AG10803 (cell line): ENCODE measurements at places on chromosomes 16 and 17.

- DNase-seq, result no peak
These were observed 6.4 kb downstream of the ATP1B2 start for GRCh38 chr17:7656958-7657609.

- DNase-seq, result no peak
These were observed 191.0 kb downstream of the TANC2 start for GRCh38 chr17:63156986-63157385.

GRCh38 chr16:77090062-77090461, 100.9 kb upstream of the MON1B start:
- DNase-seq, result no peak

- DNase-seq, result peak; percentile 74
These were observed 13.9 kb downstream of the HAGH start for GRCh38 chr16:1812732-1813163.

GRCh38 chr16:68404736-68405345, 43.5 kb downstream of the SMPD3 start:
- no peak for DNase-seq

- DNase-seq, result no peak
These were observed 8.8 kb downstream of the MLYCD start for GRCh38 chr16:83907631-83908250.

GRCh38 chr17:50563092-50563511, 2.6 kb downstream of the CACNA1G start:
- DNase-seq, result no peak

- no peak for DNase-seq
These were observed 219.5 kb downstream of the MSI2 start for GRCh38 chr17:57475796-57476195.

GRCh38 chr17:7862692-7863437, 5.1 kb downstream of the CYB5D1 start:
- DNase-seq, result peak; percentile 48

GRCh38 chr17:71505200-71505599, 615.6 kb upstream of the SOX9 start:
- peak; percentile 86 for DNase-seq

DNA sequence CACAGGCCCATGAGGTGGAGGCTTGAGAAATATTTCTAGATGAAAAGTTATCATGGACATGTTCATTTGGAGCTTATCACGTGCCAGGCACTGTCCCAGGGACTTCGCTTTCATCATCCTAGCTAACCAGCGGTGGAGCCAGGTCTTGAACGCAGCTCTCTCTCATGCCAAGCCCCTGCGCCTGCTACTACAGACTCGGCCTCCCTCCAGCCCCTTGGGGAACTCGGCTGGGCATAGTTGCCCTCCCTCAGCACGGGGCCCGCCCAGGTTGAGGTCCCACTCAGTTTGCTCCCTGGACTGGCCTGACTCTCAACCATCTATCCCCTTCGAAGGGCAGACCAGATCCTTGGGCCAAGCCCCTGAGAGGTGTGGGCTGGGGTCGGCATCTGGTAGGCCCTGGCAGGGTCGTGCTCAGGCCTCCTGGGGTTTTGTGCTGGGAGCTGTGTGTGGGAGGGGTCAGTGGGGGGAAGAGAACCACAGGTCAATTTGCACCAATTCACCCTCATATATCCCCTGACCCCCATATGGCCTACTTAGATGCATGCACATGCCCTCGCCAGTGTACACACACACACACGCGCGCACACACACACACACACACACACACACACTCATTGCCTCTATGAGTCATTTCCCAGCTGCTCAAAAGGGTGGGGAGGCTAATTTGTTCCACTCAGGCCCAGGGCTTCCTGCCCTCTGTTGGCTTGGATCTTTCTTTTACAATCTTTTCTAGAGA, 12.1 kb upstream of the SCN4A start:
- DNase-seq, result peak; percentile 94

DNA sequence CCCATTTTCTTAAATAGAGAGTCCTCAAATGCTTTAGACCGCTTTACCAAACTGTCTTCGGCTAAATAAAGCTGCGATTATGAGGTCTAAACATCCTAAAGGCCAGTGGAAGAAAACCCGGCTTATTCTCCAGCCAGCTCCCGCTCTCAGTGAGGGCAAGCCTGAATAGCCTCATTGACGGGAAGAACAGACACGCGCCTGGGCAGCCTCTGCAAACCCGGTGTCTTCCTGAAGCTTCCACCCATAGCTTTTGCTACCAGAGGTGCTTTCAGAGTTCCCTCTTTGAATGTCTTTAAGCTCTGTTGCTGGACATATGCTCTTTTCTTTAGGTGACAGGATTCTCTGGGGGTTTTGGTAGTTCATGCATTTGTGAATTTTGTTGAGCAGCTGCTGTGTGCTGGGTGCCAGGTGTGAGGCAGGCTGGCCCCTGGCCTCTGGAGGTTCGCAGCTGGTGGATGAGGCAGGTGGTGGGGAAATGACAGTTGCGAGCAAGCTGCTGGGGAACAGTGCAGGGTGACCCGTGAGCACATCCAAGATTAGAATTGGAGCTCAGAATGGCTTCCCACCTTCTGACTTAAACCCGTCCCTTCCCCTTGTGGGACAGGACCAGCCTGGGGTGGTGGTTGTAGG, 44.7 kb downstream of the CRISPLD2 start:
- DNase-seq, result no peak

GRCh38 chr17:79045842-79046196, 21.9 kb downstream of the C1QTNF1 start:
- DNase-seq, result peak; percentile 67

DNA sequence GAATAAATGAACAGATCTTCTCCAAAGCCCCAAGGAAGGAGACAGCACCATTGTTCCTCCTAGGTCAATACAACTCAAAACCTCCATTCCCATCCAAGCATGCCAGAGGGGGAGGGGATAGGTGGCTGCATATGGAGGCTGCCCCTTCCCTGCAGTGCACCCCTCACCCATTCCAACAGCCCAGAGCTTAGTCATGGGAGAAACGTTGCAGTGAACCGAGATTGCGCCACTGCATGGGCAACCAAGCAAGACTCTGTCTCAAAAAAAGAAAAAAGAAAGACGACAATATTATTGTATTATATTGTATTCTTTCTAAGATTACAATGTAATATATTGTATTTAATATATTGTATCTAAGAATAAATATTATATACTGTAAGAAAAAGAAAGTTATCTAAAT, 36.4 kb upstream of the CD300E start:
- no peak for DNase-seq

- no peak for DNase-seq
These were observed 27.1 kb downstream of the ARHGAP23 start for GRCh38 chr17:38455288-38455915.

GRCh38 chr17:35368081-35368830, 5.2 kb downstream of the SLFN11 start:
- no peak for DNase-seq

DNA sequence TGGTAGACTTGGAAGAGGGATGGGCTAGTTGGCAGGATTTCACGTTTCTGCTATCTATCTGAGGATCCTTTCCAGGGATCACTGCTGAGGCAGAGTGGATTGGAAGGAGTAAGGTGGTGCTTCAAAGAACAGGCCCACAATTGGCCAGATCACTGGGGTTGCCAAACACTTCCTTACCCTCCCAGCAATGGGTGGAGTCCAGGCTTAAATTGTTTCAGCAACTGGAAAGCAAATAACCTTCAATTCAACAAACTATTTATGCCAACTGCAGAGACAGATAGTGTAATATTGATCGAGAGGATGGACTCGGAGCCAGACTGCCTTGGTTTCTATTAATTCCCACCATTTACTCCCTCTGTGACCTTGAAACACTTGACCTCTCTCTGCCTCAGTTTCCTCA, 2.1 kb downstream of the ARRB2 start:
- DNase-seq, result no peak

DNA sequence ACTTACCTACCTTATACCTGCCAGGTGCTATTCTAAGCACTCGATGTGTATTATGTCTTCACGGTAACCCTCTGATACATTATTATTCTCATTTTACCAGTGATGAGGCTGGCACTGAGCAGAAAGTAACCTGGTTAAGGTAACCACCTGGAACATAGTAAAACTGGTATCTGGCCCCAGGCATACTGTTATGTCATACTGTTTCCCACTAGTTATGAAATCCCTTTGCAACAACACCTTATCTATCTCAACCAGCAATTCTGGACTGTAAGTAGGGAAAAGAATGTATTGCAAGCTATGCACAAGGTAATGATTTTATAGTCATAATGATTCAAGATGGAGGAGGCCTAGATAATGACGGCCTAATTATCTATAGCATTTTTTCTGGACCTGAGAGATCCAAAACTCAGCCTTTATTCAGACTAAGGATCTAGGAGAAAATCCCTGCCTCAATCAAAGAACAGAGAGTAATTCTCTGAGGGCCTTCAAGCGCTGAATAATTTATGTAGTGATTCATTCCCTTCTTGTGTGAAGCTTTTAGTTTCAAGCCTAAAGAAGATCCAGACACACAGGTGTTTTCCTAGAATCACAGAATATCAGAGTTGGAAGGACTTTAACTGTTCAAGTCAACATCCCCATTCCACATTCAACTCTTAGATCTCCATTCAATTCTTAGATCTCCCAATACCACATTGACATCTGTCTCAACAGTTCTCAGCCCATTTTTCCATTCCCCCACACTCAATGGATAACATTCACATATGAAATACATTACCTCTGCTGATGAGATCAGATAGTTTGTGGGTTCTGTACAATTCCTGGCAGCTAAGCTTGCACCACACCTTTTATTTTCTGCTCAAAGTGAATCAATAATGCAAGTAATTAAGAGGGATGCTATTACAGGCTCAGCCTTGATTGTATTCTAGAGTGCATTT, 14.9 kb upstream of the MMD start:
- DNase-seq, result no peak

DNA sequence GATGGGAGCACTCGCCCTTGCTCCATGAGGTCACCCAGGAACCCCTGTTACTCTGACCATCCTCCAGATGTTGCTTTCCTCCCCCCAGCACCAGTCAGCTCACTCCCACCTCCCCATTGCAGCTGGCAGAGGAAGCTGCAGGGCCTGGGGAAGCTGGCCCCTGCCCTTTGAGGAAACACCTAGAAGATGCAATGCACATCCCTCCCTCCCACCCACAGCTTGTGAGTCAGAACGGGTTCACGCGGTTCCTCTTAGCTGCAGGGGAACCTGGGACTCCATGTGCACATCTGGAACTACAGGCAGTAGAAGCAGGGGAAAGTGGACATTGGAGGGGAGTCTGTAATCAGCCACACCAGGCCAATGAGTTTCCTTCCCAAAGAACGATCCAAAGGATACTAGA, 96.9 kb downstream of the KATNIP start:
- no peak for DNase-seq

GRCh38 chr16:90015586-90016338, 3.5 kb downstream of the DBNDD1 start:
- DNase-seq, result no peak

- DNase-seq, result no peak
These were observed 242.1 kb upstream of the NLRP1 start for GRCh38 chr17:5826384-5826783.

DNA sequence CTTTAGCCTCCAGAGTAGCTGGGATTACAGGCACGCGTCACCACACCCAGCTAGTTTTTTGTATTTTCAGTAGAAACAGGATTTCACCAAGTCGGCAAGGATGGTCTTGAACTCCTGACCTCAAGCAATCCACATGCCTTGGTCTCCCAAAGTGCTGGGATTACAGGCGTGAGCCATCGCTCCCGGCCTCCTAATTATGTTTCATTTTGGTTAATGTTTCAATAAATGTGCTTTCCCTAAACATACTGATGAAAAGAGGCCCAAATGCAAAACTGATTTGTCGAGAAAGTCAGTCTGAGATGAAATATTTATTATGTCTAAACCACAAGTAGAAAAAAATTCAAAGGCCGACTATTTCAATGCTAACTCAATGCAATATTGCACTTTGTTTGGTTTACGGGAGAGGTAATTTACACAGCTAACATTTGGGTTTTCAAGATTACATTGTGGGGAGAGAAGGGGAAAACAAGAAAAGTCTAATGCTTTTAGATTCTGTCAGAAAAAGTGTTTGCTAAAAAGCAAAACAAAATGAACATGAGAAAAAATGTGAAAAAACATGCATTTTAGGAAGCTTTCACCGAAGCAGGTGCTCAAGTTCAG, 9.8 kb downstream of the STAT3 start:
- peak; percentile 51 for DNase-seq

DNA sequence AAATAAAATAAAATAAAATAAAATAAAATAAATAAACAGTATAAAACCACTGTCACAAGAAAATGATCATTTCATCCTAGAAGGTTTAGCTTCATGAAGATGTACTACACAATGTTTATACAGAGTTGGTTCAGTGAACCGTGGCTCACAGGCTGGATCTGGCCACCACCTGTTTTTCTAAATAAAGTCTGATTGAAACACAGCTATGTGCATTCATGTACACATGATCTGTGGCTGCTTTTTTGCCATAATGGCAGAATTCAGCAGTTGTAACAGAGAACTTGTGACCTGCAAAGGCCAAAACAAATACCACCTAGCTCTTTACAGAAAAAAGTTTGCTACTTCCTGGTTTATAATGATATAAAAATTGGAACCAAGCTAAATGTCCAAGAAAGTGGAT, 12.6 kb upstream of the RPRML start:
- no peak for DNase-seq

GRCh38 chr17:30278032-30278431, 13.7 kb downstream of the BLMH start:
- peak; percentile 31 for DNase-seq

DNA sequence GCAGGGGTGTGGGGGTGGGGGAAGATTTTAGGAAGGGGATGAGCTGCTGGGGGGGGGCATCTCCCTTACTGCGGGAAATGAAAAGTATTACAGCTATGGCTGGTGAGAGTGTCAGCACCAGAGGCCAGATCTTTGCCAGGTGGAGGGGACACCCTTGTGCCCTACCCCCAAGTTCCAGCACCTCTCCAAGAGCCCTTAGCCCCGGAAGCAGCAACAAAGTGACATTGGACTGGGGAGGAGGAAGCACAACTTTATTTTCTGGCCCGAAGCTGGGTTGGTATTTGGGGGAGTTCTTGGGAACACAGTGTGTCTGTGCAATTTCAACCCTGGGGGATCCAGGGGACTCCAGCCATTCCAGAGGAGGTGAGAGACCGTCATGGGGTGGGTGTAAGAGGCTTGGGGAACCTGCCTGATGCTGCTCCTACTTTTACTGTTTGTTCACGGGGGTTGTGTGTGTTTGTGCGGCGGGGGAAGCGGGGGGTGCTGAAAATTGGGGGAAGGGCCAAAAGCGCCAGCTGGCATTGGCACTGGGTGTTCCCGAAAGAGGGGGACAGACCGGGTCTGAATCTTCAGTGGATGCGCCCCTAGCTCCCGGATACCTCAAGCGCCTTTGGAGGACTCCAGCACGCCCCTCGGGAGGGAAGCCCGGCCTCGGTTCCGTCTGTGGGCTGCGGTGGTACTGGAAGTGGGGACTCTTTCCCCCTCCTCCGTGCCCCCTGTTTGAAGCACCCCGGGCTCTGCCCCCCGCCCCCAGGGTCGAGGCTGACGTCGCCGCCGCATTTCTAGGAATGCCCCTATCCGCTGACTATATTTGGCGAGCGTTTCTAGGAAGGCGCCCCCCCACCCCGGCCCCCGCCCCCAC, 230.3 kb downstream of the MRTFB start:
- peak; percentile 39 for DNase-seq
